Suprapubic skin (tissue), 4 donors: ENCODE measurements at places on chromosomes 7 and 10.

DNA sequence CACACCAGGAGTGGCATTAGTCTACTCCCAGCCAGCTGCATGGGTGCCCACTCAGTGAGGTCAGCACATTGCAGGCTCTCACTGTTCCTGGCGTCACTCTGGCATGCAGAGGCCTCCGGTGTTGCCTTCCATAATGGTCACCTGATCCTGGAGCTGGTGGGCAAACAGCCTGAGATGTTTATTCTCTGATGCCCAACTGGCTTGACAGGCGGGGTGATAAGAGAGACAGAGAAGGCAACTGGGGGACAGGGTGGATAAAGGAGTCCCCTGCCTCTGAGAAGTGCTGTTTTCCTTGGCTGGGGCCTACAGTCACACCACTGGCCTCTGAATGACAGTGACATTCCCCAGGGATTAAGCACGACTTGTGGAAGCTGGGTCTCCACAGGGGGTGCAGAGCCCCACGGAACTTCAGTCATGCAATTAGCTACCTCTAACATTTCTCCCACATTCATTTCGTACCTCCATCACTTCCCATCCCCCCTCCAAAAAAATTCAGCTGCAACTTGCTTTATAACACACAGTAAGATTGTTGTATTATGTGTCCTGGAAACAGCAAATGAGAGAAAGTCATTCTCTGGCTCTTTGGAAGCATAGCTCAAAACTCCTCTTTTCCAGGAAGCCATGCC, 7.1 kb upstream of the RBM20 start:
- no peak for DNase-seq

DNA sequence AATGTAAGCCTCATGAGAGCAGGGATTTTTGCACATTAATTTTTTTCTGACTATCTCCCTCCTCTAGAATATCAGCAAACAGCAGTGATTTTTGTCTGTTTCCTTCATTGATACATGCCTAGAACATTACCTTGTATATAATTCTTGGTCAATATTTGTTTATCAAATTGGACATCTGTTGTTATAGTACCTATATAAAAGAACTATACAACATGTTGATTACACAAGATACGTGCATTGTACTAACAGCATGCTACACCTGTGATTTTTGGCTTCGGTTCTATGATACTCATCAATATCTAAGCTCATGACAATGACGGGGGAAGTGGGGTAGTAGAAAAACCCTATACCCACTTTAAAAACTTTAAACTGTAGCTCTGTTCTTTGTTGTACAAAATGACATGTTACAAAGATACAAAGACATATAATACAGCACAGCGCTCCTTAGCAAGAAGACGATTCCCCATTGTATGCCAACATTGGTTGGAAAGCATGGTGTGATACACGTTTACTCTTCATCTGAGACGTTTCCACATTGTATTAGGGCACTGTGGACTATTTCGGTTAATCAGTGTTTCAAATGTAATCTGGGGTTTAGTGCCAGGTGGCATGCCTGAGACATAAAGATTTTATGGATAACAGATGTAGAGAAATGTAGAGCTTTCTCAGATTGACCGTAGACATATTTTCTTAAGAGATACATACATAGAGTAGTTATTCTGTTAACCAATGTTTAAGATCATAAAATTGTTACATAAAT, 70.5 kb upstream of the FOXP2 start:
- no peak for DNase-seq

DNA sequence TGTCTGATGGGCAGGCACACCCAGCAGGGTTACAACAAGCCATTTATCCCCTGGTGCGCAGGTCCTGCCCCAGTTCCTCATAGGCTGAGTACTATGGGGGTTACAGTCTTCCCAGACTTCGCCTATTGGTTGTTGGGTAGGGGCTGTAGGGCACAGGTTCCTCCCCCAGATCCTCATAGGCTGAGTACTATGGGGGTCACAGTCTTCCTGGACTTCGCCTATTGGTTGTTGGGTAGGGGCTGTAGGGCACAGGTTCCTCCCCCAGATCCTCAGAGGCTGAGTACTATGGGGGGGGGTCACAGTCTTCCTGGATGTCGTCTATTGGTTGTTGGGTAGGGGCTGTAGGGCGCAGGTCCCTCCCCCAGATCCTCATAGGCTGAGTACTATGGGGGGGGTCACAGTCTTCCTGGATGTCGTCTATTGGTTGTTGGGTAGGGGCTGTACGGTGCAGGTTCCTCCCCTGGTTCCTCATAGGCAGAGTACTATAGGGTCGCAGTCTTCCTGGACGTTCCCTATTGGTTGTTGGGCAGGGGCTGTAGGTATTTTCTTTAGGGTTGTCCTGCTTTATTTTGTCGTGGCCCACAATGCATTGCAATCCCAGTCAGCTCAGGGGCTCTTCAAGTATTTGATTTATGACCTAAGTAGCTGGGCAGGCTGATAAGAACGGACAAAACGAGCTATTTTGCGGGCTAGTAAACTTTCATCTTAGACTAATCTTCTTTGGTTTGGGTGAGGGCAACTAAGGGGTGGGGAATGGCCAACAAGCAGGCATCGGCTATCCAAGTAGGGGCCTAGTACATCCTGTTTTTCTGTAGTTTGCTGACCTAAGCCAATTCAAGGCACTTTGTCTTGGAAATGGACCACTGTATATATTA, 3.4 kb downstream of the LRRC27 start:
- no peak for DNase-seq

- DNase-seq = no peak
These were observed 108.3 kb downstream of the EGFR start for GRCh38 chr7:55127135-55127551.
